ENCODE measurements at places on chromosomes 6 and 20.
A peak's percentile ranks its signal among the peaks of the same experiment; 100 is the strongest.

GRCh38 chr20:22905658-22906057, 129.5 kb upstream of the SSTR4 start:
- DNase-seq: peak; percentile 17

GRCh38 chr6:165244524-165245247, 64.7 kb downstream of the C6orf118 start:
- DNase-seq: no peak

GRCh38 chr6:132648356-132648755, 10.6 kb downstream of the TAAR1 start:
- DNase-seq: peak; percentile 15

GRCh38 chr6:31651602-31652191, 764 bp downstream of the BAG6 start:
- DNase-seq: peak; percentile 67

DNA sequence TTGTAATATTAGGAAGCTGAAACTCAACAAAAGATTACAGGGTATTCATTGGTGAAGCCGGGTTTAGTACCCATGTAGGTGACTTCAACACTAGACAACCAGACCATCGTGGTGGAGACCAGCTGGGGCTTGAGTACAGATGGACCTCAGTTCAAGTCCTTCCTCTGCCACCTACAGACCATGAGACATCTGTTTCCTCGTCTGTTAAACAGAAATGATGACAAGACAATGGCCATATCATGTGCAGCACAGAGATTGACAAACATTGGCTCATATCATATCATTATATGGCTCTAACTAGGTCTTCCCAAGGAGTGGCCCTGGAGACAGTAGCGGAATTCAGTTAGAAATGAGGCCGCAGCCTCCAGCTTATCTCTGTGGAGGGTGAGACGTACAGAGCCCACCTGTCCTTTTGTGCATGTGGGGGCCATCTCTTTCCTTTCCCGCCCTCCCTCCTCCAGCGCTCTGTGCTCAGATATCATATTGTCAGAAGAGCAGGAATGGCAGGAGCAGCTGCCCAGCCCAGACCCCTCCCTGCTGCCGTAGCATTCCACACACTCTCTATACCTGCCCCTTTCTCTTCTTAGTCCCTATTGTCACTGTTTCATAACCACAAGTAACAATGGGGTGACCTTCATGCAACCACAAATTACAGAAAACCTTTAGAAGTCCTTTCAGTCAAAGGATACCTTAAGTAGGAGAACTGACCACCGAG, 75.1 kb downstream of the LY86 start:
- DNase-seq: no peak
